ENCODE measurements at places on chromosomes 11 and 22. TPM values are rescaled to one million over a fixed set of nuclear protein-coding genes. Genes with fewer than 3 reads are reported as not detected.

Gene EWSR1
- 307 TPM for total RNA-seq

DNA sequence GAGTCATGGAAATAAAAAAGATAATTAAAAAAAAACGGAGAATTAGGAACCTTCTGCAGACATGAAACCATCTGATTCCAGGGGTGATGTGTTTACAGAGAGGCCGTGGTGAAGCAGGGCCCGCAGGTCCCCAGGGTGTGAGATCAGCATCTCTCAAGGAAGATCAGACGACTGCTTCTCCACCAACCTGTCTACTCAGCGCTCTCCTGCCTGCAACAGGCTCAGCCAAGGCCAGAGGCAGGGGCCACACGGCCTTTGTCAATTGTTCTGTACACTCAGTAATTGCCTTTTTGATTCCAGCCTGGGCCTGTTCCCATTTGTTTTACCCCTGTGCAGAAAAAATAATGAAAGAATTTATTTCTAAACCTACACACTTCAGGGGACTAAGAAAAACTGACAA lies 124.6 kb downstream of the NXPE2 start:
- DNase-seq = no peak

DNA sequence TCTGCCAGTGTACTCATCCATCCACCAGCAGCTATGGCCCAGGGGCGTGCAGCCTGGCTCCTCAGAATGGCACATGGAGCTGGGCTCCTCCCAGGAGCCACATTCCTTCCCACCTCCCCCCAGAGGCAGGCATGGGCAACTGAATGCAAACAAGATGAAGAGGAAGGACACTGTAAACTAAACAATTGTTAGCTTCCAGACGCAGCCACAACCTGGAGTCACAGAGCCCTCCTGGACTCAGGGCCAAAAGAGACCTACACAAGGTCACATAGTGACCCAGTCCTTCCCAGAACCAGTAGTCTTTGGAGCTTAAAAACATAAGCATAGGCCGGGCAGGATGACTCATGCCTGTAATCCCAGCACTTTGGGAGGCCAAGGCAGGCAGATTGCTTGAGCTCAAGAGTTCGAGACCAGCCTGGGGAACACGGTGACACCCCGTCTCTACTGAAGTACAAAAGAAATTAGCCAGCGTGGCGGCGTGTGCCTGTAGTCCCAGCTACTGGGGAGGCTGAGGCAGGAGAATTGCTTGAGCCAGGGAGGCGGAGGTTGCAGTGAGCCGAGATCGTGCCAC lies 30.7 kb upstream of the CLDN5 start:
- peak; percentile 49 for DNase-seq

DNA sequence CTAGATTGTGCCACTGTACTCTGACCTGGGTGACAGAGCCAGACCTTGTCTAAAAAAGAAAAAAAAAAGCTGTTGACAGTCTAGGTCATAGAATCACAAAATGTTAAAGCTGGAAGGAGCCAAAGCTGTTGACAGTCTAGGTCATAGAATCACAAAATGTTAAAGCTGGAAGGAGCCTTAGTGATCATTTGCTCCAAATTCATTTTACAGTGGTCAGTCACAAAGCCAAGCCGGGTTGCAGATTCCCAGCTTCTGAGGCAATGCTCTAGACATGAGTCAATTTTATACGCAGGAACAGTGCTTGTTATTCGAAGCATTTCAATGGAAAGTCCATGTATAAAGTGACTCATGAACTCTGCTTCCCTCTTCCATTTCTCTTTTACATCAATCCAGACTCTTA lies 47.4 kb downstream of the SYT13 start:
- DNase-seq = peak; percentile 31

Gene DTX4
- 10.4 TPM for total RNA-seq

- DNase-seq = no peak
Observed at GRCh38 chr11:31764261-31764660, 46.9 kb downstream of the PAX6 start.

GRCh38 chr22:48347311-48347710 lies 1480.4 kb downstream of the BRD1 start:
- DNase-seq = no peak

DNA sequence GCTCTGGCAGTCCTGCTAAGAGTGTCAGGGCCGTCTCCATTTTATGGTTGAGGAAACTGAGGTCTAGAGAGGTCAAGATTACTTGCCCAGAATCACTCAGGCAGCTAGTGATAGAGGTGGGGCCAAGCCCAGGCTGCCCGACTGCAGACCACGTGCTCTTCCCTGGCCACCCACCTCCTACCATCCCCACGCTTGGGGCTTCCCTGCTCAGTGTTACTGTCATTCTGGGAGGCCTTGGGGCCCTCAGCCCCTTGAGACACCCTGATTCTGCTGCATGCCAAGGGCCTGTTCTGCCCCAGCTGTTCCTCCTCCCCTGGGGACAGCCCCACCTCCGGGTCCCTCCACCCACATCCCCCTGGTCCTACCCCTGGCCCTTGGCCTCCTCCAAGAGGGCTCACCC lies 17.2 kb upstream of the TAB1 start:
- no peak for DNase-seq

Gene TEAD1
- 93.9 TPM for total RNA-seq

GRCh38 chr11:37710031-37710430 lies 1112.0 kb upstream of the RAG2 start:
- DNase-seq = no peak

DNA sequence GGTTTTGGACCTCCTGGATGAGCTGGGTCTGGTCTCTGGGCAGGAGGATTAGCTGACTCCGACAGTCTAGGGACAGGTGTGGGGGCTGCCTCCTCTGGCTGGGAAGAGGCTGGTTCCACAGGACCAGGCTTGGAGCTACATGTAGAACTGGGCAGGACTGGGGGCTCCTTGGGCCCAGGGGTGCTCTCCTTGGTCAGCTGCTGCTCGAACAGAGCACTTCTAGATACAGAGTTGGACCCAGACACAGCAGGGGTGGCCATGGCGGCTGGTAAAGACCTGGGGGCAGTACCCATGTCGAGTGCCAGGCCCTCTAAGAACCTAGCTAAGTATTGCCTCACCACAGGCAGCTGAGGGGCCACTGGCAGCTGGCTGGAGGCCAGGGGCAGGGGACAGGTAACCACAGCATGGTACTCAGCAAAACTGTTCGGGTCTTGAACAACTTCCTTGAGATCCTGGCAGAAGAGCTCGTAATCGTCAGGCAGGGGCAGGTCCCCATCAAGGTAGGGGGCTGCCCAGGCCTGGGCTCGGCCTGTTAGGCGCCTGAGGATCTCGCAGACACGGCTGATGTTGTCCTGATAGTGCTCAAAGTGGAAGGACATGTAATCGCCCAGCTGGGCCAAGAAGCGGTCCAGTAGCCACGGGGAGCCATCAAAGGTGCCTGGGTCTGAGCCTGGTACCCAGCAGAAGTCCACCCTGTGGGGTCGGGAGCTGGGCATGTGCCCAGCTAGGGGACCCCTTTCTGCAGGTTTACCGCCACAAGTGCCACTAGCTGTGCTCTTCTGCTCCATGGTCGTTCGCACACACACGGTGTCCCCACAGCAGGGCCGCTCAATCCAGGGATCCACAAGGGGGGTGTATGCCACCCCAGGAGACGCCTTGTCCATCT lies 3.1 kb downstream of the GNB1L start:
- no peak for DNase-seq

Gene KRTAP5-10
- not detected for total RNA-seq

GRCh38 chr22:20146777-20147176 lies 4.1 kb downstream of the CCDC188 start:
- no peak for DNase-seq

GRCh38 chr22:26743149-26743548 lies 85.8 kb downstream of the MIAT start:
- DNase-seq = no peak

DNA sequence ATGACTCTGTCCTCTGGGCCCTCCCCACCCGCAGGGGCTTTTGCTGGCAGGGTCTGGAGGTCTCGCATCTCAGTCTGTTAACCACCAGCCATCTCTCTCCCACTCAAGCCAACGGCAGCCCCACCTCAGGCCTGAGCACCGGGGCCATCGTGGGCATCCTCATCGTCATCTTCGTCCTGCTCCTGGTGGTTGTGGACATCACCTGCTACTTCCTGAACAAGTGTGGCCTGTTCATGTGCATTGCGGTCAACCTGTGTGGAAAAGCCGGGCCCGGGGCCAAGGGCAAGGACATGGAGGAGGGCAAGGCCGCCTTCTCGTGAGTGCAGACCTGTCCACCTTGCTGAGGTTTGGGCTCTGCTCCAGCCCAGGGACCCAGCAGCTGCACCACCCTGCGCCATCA lies 44.3 kb upstream of the TTC12 start:
- DNase-seq = no peak

Gene SEC14L6
- total RNA-seq = not detected

- no peak for DNase-seq
Observed at GRCh38 chr11:69130654-69131053, 25.1 kb upstream of the SMIM38 start.

DNA sequence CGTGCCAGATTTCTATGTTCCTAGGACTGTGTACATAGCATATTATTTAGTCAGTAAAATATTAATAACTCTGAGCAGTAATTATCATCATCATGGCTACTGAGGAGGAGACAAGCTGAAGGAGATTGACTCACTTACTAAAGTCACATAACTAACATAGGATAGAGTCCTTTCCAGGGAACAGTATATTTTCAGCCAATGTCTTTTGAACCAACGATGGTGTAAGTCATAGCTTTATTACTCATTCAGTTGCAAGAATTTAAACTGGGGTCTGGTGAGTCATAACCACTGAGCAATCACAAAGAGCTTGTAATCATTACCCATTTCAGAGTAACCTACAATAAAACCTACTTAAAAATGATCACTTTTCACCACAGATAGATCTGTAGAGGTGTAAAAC lies 1564.8 kb upstream of the TENM4 start:
- peak; percentile 93 for DNase-seq

Gene BTG4
- not detected for total RNA-seq

Gene CHID1
- total RNA-seq = 110 TPM

GRCh38 chr11:116379185-116379828 lies 393.5 kb downstream of the BUD13 start:
- DNase-seq = no peak

Gene OSM
- total RNA-seq = not detected

Gene JAML
- not detected for total RNA-seq

Gene PGR
- 0.61 TPM for total RNA-seq

- DNase-seq = no peak
Observed at GRCh38 chr11:84316866-84317555, 1030.8 kb upstream of the CCDC90B start.

DNA sequence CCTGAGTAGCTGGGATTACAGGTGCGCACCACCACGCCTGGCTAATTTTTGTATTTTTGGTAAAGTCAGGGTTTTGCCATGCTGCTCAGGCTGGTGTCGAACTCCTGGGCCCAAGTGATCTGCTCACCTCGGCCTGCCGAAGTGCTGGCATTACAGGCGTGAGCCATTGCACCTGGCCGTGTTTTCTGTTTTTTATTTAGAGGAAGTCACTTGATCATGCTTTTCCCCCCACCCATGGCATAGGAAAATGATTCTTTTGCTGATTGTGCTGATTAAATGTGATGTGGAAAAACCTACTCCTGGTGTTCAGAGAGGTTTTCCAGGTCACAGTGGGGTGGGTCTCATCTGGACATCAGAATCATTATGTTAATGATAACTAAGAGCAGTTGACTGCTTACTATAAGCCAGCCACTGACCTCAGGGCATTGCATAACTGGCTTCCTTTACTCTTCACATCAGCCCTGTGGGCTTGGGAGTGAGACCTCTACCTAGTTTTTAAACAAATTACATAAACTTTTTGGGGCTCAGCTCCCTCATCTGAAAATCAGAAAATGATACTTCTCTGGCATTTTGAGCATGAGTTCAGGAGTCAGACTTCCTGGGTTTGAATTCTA lies 71.0 kb downstream of the PTPRJ start:
- DNase-seq = no peak

DNA sequence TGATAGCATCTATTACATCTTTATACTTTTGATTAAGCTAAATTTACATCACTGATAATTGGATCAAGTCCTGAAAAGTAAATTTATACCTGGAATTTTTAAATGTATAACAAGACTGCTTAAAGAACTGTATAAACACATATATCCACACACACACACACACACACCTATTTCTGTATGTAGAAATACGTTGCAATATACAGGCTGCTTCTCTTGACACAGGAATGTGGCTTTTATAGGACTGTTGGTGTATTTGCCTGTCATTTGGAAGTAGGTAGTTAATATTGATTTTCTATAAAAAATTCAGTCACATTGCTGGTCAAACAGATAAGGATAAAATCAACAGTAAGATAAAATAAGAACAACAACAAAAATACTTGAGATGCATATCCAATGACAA lies 708.5 kb upstream of the RAG2 start:
- no peak for DNase-seq

- DNase-seq = no peak
Observed at GRCh38 chr11:125141686-125142535, 22.6 kb upstream of the PKNOX2 start.

- DNase-seq = no peak
Observed at GRCh38 chr11:9103542-9104276, 12.3 kb upstream of the SCUBE2 start.

- no peak for DNase-seq
Observed at GRCh38 chr22:24428751-24429410, 1.5 kb downstream of the ADORA2A start.

All from mammary epithelial cell (primary cell).